ENCODE measurements at places on chromosomes 1 and 21. TPM values are rescaled to one million over a fixed set of nuclear protein-coding genes. Genes with fewer than 3 reads are reported as not detected.

DNA sequence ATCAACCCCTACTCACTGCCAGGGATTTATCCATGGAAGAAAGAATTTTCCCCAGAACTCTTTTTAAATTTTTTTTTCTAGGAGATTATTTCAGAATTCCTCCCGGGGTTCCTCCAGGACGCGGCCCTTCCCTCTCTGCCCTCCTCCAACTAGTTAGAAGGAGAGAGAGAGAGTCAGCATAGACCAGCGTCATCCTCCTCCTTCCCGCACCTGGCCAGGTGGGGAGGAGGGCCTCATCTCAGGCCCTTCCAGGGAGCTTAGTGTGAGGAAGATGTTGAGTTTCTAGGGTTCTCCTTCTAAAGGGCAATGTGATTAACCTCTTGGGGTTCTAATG is 63.6 kb downstream of the CDK18 start:
- ATAC-seq: no peak

The SERPINC1 gene
- not detected for total RNA-seq

The CD5L gene
- not detected for total RNA-seq

The C1orf185 gene
- total RNA-seq: not detected

DNA sequence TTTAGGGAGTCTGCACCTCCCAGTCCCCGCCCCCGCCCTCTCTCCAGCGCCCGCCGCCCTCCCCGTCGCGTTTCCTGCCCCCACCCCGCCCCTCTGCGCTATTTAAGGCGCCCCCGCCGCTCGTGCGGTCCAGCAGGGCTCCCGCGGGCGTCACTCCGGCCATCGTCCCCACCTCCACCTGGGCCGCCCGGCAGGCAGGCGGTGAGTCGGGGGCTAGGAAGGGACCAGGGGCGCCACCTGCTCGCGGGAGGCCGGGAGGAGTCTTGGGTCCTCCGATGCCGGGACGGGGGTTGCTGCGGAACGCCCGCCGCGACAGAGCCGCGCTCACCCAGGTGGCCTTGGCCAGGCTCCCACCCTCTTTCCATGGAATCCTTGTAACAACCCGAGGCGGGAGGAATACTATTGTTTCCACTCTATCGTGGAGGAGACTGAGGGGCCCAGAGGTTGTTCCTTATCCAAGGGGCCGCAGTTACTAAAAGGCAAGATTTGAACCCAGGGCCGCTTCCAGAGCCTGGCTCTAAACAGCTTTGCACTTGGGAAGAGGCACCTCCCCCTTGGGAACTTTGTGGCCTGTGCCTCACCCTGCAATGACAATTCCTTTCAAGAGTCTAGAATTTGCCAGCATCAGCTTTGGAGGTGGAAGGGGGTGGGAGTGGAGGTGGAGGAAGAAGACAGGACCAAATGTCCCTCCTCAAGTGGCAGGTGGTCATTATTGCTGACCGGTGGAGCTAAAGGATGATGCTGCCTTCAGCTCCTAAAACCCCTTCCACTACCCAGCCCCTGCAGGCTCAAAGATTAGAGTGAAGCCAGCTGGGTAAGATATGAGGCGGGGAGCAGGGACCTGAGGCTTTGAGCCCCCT is at the start of gene GJA4:
Gene GJA4, plus strand, starts transcription at position 132 of the 860 bp plus-strand sequence. CDS start 1,215 bp downstream, outside the sequence.
- no peak for ATAC-seq

- ATAC-seq: no peak
Measured at GRCh38 chr1:169809370-169810095, 14.8 kb upstream of the METTL18 start.

DNA sequence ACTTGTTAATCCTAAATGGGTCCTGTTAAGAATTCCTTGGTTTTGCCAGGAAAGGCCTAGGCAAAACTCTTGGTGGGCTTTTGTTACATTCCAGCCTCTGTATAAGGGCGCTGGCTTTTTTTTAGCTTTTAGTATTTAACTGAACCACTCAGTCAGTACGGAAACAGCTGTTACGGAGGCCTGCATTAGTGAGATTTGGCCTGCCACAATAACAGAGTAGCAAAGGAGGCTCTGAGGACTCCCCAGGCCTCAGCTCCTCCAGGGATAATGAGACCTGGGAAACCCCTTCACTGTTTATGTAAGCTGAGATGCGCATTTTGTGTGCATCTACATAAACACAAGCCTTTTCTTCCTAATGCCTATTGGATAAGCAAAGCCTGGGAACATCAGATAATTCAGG is 210.2 kb downstream of the APP start:
- no peak for ATAC-seq

DNA sequence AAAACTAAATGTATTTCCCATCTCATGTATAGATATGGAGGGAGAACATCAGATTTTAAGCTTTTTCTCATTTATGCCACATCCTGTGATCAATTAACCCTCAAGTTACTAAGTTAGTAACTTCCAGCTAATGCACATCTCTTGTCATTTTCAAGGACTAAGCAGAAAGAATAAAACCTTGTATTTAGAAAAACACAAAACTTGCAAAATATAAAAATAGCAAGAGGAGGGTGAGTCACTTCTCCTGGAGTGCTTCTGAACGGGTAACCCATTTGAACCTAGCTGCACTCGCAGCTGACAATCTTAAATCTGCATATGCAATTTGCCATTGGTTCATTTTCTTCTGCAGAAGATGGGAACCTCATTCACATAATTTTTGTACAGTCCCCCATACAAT is 500.5 kb downstream of the SETD4 start:
- no peak for ATAC-seq

GRCh38 chr1:153985941-153986761 is at the start of gene RAB13:
Gene RAB13 (minus strand): TSS chr1:153986339. CDS start chr1:153986236, 103 bp downstream.
- ATAC-seq: peak; percentile 88

The SLAMF7 gene
- total RNA-seq: 0.67 TPM

The MSH4 gene
- 0.67 TPM for total RNA-seq

The AMPD1 gene
- not detected for total RNA-seq

The ESRRG gene
- total RNA-seq: not detected

The LCE2A gene
- total RNA-seq: not detected

- no peak for ATAC-seq
Measured at GRCh38 chr1:54142146-54142900, 10.5 kb downstream of the CDCP2 start.

The APOBEC4 gene
- not detected for total RNA-seq

DNA sequence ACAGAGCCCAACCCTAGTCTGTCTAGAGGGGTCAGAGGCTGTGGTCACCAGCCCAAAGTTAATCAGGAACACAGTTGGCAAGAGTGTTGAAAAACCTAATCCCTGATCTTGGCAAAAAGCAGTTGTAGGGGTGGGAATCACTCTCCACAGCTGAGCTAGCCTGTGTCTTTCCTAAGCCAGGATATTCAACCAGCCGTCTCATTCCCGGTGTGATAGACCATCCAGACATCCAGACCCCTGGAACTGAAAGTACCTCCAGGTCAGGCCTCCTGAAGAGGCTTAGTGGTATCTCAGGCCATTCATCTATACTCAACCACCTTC is 4.9 kb downstream of the LHX9 start:
- no peak for ATAC-seq

The CLCA2 gene
- 1.7 TPM for total RNA-seq

DNA sequence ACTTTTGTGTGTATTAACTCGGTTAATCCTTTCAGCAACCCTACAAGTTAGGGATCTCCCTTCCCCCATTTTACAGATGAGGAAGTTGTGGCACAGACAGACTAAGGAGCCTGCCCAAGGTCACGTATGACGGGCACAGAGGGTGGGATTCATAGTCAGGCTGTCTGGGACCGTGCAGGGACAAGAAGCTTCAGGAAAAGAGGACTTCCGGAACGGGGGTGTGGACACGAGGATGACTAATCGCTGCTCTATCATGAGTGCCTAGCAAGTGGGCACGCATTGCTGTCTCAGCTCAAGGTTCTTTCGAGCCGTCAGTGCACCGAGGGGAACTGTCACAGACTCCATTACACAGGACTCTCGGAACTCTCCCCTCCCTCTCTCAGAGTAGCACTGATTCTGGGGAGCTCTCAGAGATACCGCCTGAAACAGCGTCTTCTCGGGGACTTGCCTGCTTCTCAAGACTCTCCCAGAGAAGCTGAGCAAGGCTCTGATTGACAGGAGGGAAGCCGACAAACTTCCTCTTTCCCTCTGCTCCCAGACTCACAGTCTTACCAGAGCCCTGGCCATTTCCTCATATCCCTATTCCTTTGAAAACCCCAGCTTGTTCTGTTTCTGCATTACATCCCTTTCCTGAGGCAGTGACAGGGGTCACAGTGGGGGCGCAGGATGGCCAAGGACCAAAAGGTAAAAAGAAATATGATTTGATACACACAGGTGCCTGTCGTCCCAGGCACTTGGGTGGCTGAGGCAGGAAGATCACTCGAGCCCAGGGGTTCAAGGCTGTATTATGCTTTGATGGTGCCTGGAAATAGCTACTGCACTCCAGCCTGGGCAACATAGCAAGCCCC is 14.4 kb downstream of the FHAD1 start:
- ATAC-seq: peak; percentile 65

The GRHL3 gene
- total RNA-seq: 0.31 TPM

The TNFRSF14 gene
- total RNA-seq: 30.9 TPM

DNA sequence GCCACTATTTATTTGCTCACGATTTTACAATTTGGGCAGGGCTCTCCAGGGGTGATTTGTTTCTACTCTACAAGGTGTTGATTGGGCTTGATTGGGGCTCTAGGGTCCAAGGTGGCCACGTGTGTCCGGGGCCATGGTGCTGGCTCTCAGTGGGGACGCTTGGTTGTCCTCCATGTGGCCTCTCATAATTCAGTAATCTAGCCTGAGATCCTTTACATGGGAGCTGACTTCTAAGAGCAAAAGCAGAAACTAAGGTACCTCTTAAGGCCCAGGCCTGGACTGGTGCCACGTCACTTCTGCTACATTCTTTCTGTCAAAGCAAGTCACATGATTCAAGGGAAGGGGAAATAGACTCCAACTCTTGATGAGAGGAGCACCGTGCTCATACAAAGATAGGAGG is 8.1 kb upstream of the PSRC1 start:
- ATAC-seq: no peak

The SEMA4A gene
- 1.7 TPM for total RNA-seq

GRCh38 chr1:225842788-225843425 is 33.0 kb downstream of the EPHX1 start:
- no peak for ATAC-seq

- ATAC-seq: no peak
Measured at GRCh38 chr1:61477301-61477700, 247.6 kb downstream of the TM2D1 start.

- ATAC-seq: no peak
Measured at GRCh38 chr1:172654535-172654934, 4.4 kb upstream of the FASLG start.

DNA sequence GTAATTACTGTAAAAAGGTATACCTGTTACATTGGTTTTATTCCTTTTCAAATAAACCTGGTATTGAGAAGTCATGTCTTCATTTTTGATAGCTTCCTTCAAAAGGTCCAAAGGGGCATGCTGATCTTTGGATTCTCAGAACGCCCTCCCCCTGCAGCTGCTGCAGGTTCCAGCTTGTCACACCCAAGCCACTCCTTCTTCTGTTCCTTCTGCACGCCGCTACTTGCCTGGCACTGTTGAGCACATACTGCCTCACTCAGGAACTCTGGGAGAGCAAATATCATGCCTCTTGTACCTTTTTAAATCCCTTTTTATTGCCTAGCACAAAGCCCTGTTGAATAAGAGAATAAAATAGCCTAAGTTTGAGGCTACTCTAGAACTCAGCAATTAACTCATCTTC is 136.9 kb downstream of the BARHL2 start:
- no peak for ATAC-seq

The VHLL gene
- total RNA-seq: not detected

- no peak for ATAC-seq
Measured at GRCh38 chr1:175765293-175765692, 21.9 kb upstream of the TNR start.

- peak; percentile 94 for ATAC-seq
Measured at GRCh38 chr1:24294716-24295371, 24.3 kb upstream of the GRHL3 start.

- no peak for ATAC-seq
Measured at GRCh38 chr21:38488640-38489270, 9.5 kb downstream of the ERG start.

The CALML6 gene
- total RNA-seq: not detected

The CYP4B1 gene
- 66.9 TPM for total RNA-seq

All from gastroesophageal sphincter (tissue), 4 donors.